ENCODE measurements at places on chromosomes 13 and 19. TPM values are rescaled to one million over a fixed set of nuclear protein-coding genes. Genes with fewer than 3 reads are reported as not detected.

Gene ZNF221
- 2.6 TPM for total RNA-seq

Gene RNF17
- not detected for total RNA-seq

Gene ZNF471
- total RNA-seq, result 2.4 TPM

Gene CBY2
- not detected for total RNA-seq

- DNase-seq, result no peak
Measured at GRCh38 chr13:73189362-73189761, 130.6 kb downstream of the KLF5 start.

DNA sequence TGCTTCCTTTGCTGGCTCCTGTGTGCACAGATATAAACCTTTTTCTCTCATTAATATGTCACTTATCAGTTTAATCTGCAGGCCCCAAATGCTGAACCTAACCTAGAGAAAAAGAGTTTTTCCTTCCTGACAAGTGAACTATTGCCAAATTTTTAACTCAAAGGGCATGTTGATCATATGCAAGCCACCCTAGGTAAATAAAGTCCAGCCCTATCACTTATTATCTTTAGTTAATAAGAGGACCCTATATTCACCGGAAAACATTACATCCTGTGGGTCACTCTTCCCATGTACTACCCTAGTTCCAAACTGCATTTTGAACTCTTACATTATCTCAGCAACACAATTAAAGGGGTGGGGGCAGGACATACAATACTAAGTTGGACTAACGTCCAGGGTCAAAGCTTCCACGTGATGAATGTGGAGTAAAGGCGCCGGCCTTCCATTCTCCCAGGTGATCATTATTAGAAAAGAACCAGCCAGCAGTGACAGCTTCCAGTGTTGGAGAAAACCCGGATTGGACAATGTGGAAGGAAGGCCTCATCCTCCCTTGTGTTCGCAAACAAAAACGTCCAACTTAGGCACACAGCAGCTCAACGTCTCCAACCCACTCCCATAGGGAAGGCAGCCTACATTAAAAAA is 86.6 kb downstream of the STK24 start:
- DNase-seq, result no peak

DNA sequence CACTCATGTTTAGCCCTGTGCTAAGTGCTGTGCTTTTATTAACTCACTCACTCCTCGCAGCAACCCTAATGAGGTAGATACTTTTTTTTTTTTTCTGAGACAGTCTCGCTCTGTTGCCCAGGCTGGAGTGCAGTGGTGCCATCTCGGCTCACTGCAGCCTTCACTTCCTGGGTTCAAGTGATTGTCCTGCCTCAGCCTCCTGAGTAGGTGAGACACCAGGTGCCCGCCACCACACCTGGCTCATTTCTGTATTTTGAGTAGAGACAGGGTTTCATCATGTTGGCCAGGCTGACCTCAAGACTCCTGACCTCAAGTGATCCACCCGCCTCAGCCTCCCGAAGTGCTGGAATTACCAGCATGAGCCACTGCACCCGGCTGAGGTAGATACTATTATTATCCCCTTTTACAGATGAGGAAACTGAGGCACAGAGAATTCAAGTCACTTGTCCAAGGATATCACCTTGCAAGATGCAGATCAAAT is 2.5 kb downstream of the ITPKC start:
- DNase-seq, result no peak

- DNase-seq, result no peak
Measured at GRCh38 chr13:41670873-41671443, 213.6 kb downstream of the RGCC start.

- DNase-seq, result no peak
Measured at GRCh38 chr13:28423010-28423409, 71.9 kb downstream of the FLT1 start.

- DNase-seq, result peak; percentile 2
Measured at GRCh38 chr13:84985860-84986259, 813.4 kb downstream of the SLITRK6 start.
